SJSA1 (cell line): ENCODE measurements at places on chromosomes 2 and 18. TPM values are rescaled to one million over a fixed set of nuclear protein-coding genes. Genes with fewer than 3 reads are reported as not detected.

Gene UGT1A3
- total RNA-seq: not detected in 2 replicates

Gene TTL
- total RNA-seq: 33.7 and 47.7 TPM in 2 replicates

Gene PCGF1
- total RNA-seq: 15.8 and 19.3 TPM in 2 replicates

Gene AQP12B
- not detected in 2 replicates for total RNA-seq

Gene METTL8
- total RNA-seq: 19.5 and 60.7 TPM in 2 replicates

Gene EGR4
- not detected in 2 replicates for total RNA-seq

Gene LGALSL
- 3.9 and 4.4 TPM in 2 replicates for total RNA-seq

Gene CSRNP3
- total RNA-seq: not detected in 2 replicates

Gene SEPTIN10
- 99.8 and 103 TPM in 2 replicates for total RNA-seq

Gene FKBP1B
- 15.1 and 18.2 TPM in 2 replicates for total RNA-seq

Gene MC5R
- total RNA-seq: not detected in 2 replicates

- DNase-seq: no peak
Observed at GRCh38 chr2:77363277-77363676, 158.9 kb downstream of the LRRTM4 start.

DNA sequence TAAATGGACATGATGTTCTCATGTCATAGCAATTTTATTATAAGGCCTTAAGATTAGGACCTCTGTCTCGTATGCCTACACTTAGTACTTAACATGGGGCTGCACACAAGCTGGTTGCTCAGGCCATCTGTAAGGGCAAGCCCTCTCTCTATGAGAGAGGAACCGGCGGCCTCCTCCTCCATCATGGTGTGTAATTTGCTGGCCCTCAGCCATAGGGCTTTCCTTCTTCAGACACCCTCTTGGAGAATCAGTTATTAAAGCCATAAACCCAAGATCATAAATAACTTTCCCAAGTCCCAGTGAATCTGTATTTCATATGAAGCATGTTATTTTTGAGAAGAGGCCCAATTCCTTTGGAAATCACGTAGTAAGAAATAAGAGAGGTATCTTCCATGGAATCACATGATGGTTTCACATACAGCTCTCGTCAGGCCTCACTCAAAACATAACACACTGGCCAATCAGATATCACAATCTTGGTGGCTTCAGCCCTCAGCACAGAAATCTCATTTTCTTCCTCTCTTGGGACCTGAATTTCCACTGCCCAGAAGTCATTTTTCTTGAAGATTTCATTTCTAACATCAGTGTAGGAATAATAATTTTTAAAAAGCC, 92.6 kb downstream of the RDH14 start:
- no peak for DNase-seq

DNA sequence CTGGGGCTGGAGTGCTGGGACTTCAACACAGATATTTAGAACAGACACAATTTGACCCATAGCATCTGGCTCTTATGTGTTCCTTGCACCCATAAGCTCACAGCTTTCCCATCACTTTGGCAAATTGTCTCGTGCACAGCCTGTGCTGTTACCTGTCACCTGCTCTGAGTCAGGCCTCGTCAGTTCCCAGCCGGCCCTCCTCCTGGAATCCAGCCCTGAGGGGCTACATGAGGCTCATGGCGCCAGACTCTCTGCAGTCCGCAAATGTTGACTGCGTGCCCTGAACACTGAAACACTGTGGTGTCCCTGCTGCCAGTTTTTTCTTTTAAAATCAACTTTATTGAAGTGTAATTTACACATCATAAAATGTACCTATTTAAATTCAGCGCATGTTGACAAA, 65.4 kb upstream of the BZW1 start:
- DNase-seq: no peak

GRCh38 chr2:231263118-231263831, 64.8 kb downstream of the ARMC9 start:
- DNase-seq: no peak

- no peak for DNase-seq
Observed at GRCh38 chr2:143435131-143435530, 305.9 kb downstream of the ARHGAP15 start.

GRCh38 chr2:54318821-54319220, 62.8 kb upstream of the TSPYL6 start:
- no peak for DNase-seq

DNA sequence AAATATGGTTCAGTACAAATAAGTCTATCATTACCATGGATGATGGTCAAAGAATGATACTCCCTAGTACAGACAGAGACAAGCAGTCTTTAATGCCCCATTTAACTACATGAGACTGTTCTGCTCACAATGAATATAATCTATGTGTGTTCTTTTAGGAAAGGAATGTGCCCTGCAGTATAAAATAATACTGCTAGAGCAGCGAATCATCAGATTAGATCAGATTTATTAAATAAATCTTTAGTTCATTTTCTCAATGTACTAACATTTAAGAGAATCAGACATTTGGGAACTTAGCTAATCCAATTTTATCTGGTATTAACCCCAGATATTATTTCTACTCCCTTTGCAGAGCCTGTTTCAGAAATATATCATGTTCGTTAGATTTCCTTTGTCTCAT, 272.0 kb upstream of the GCFC2 start:
- DNase-seq: no peak

DNA sequence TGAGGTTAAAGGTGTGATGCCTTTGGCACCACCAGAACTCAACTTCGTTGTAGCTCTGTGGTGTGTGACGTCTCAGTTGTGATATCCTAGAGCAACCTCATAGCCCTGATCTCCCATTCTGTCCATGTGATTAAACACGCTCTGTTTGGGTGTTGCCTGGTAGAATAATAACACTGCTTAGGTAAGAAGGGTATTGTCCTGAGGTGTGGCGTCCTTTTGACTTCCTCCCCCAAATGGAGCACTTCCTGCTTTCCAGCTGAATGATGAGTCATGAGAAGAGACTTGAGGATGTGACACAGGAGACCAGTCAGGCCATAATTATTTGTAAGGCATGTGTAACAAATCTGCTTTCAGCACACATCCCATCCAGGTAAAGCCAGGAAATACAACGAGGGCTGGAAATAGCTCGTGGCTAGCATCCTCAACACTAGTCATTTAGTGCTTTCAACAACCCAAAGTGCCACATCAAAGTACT, 100.7 kb downstream of the RAPGEF4 start:
- peak; percentile 53 for DNase-seq

GRCh38 chr2:185291035-185291647, 447.5 kb upstream of the FSIP2 start:
- peak; percentile 50 for DNase-seq

- DNase-seq: no peak
Observed at GRCh38 chr2:177289824-177290628, 25.5 kb upstream of the NFE2L2 start.

DNA sequence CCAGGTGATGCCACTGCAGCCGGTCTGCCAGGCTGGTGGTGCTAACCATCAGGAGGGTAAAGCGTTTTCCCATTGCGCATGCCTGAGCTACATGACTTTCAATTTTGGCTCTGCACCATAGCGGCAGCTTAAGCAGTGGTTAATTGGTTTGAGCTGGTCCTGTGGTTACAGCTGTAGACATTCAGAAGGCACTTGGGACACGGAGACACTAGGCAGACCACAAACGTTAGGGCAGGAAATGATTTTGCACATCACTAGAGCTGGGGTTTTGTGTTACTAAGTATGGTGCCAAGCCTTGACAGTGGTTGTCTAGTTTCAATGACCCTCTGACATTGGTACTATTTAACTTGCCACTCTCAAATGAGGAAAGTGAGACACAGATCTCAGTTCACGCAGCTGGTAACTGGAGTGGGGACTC, 28.9 kb upstream of the CNOT11 start:
- DNase-seq: no peak

DNA sequence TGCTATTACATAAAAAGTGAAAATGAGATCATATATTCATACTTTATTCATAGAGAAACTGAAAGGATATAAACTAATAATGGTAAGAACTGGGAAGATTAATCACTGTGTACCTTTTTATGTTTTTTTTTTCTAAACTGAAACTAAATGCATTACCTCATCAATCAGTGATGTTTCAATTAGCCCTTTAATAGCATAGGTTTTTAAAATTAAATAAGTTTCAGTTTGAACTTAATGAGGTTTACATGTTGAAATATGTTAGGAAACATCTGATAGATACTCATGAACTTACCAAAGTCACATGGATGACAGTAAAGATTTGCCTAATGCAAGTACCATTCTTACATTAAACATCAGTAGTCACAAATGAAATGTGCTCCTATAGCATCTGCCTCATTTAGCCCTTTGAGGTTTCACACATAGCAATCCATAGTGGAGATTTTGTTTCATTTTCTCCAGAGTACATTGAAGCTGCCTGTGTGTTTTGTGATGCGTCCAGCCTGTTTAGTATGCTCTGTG, 8.9 kb downstream of the MAPRE2 start:
- DNase-seq: no peak

GRCh38 chr18:57624988-57625387, 3.4 kb upstream of the NARS1 start:
- no peak for DNase-seq

DNA sequence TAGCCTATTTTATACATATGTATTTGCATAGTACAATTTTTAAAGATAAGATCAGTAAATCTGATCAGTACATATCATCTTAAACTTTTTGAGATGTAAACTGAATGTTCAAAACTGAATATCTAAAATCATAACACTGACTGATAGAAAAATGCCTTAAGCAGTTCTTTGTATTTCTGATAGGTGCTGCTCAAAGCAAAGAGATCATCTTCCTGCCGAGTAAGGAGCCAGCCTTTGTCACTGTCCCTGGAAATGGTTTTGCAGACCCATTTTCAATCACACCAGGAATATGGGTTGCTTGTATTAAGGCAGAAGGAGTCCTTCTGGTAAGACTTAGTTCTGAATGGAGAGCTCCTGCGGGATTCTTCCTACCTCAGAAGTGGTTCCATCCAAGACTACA, 135.0 kb downstream of the LAMA3 start:
- no peak for DNase-seq

- DNase-seq: peak; percentile 80
Observed at GRCh38 chr2:26764078-26764887, at the start of gene SLC35F6. SLC35F6 (plus strand) TSS chr2:26764284; CDS start chr2:26764350, 66 bp downstream.

DNA sequence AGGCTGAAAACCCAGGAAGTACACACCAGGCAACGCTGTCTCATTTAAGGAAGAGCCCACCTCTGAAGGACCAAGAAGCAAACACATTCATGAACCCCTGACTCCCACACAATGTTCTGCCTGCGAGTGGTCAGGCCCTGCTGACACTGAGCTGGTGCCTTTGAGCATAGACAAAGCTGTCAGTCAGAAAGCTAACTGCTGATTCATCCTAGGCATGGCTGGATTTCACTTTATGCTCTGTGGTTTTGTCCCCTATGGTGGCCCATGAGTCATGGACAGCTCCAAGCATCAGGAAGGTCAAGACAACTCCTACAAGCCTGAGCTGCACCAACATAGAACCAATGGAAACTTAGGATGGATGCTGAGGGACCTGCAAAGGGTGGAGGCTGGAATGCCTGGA, 78.9 kb downstream of the UXS1 start:
- DNase-seq: peak; percentile 91

GRCh38 chr2:145431181-145431951, 911.4 kb upstream of the ZEB2 start:
- DNase-seq: no peak
